ENCODE measurements at places on chromosomes 12 and 14. TPM values are rescaled to one million over a fixed set of nuclear protein-coding genes. Genes with fewer than 3 reads are reported as not detected.

DNA sequence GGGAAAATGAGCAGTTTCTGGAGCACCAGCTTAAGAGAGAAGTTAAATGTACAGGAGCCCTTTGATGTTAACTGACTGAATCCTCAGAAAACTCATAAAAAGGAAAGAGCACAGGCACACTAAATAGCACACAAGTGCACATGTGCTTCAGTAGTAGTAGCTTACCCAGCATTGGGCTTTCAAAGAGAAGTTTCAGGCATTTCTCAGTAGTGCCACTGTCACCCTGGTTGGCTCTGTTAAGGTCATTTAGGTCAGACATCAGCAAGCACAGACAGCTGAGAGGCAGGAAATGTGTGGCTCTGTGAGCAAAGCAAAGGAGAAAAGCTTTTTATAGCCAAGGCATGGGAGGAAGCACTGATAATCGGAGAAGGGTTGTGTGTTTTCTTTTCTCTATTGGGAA lies 96.3 kb upstream of the HIF1A start:
- no peak overlapping the region for H3K27ac ChIP-seq
- no peak overlapping the region for H3K4me3 ChIP-seq
- peaks cover 16% of the 10 kb centered on the region for H3K4me1 ChIP-seq
- DNase-seq: no peak
- H3K27me3 ChIP-seq: no peaks in the 10 kb centered on the region

DNA sequence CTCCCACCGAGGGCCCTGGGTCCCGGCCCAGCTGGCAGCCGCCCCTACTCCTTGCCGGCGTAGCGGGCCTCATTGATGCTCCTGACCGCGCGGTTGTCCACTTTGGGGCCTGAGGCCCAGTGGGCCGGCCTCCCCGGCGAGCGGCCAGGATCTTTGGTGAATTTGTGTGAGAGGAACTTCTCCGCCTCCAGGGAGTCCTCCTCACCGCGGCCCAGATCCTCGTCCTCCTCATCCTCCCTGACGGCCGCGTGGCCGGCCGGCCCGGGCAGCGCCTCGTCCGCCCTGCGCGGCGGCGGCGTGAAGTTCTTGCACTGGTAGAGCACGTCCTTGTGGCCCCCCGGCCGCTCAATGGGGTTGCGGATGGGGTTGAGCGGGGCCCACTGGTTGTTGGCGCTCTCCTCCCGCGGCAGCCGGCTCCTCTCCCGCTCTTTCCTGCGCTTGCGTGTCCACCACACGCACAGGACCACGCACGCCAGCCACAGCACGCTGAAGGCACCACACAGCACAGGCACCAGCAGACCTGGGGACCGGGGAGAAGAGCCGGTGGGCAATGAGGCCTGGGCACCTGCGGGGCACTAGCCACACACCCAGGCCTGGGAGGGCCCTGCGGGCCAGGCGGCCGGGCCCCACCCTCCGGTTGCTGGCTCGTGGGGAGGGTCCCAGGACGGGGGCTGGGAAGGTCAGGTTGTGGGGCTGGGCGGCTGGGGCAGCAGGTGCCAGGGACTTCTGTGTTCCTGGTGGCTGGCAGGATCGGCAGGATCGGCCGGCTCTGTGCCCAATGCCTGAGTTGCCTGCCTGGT lies 25.7 kb downstream of the JAG2 start:
- H3K27ac ChIP-seq: no peak overlapping the region
- H3K4me3 ChIP-seq: no peak overlapping the region
- no peaks in the 10 kb centered on the region for H3K27me3 ChIP-seq

GRCh38 chr12:122138181-122138580 lies 35.8 kb downstream of the IL31 start:
- H3K27ac ChIP-seq: no peak overlapping the region
- DNase-seq: no peak
- H3K27me3 ChIP-seq: no peaks in the 10 kb centered on the region

- no peak overlapping the region for H3K27ac ChIP-seq
- H3K4me3 ChIP-seq: no peak overlapping the region
- H3K27me3 ChIP-seq: no peaks in the 10 kb centered on the region
- no peaks in the 10 kb centered on the region for H3K4me1 ChIP-seq
- no peak for DNase-seq
These were observed 60.4 kb upstream of the SGPP1 start for GRCh38 chr14:63788011-63788933.

GRCh38 chr12:96036765-96037455 lies 1.5 kb upstream of the LTA4H start:
- H3K4me1 ChIP-seq: peaks cover 23% of the 10 kb centered on the region
- DNase-seq: no peak
- H3K36me3 ChIP-seq: no peaks in the 10 kb centered on the region

CMAS gene
- 10.9 TPM for total RNA-seq

DNA sequence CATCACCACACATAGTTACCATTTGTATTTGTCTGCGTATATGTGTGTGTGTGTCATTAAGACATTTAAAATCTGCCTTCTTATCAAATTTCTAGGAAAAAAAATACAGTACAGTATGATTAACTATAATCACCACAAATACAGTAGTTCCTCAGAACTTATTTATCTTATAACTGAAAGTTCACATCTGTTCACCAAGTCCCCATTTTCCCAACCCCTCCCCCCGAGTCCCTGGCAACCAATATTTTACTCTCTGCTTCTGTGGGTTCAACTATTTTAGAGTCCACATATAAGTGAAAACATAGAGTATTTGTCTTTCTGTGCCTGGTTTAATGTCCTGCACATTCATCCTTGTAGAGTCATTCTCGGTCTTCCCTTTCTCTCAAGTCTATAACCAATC lies 12.3 kb downstream of the CAPS2 start:
- H3K4me1 ChIP-seq: peaks cover 12% of the 10 kb centered on the region
- H3K36me3 ChIP-seq: no peaks in the 10 kb centered on the region
- H3K27me3 ChIP-seq: no peaks in the 10 kb centered on the region

DNA sequence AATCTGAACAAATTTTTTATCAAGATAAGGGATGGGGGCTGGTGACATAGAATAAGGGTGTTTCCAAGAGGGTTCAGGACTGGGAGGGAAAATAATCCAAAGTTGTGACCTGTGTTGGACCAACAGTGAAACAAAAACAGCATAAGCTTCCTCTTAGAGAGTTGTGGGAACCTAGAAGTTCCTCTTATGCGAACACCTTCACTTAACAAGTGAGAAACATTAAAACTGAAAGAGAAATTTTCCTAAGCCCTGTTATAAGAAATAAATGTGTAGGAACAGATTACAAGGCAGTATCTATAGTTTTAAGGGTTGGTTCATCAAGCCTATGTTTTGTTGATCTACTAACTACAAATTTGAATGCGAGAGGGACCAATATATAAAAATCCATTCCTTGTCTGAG lies 58.4 kb downstream of the LLPH start:
- no peaks in the 10 kb centered on the region for H3K4me1 ChIP-seq
- no peaks in the 10 kb centered on the region for H3K27me3 ChIP-seq
- no peak overlapping the region for H3K4me3 ChIP-seq
- H3K27ac ChIP-seq: no peak overlapping the region
- no peaks in the 10 kb centered on the region for H3K36me3 ChIP-seq
- no peak for DNase-seq

DNA sequence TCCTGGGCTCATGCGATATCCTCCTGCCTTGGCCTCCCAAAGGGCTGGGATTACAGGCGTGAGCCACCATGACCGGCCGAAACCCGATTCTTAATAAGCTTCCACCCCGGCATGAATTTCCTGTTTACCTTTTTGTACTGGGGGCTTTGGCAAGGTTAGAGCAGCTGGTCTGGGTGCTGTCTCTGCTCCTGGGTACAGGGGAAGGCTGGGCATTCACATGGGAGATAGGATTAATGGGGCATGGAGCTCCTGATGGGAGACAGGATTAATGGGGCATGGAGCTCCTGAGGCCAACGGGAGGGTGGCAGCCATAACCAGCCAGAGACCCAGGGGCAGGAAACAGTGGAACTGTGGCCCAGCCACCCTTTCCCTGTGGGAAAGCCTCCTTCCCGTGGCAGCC lies 69.5 kb upstream of the DICER1 start:
- no peak overlapping the region for H3K4me3 ChIP-seq
- peaks cover 76% of the 10 kb centered on the region for H3K4me1 ChIP-seq
- H3K27ac ChIP-seq: peak overlapping the region; percentile 85
- no peak for DNase-seq

SYNE3 gene
- 7.3 TPM for total RNA-seq

DNA sequence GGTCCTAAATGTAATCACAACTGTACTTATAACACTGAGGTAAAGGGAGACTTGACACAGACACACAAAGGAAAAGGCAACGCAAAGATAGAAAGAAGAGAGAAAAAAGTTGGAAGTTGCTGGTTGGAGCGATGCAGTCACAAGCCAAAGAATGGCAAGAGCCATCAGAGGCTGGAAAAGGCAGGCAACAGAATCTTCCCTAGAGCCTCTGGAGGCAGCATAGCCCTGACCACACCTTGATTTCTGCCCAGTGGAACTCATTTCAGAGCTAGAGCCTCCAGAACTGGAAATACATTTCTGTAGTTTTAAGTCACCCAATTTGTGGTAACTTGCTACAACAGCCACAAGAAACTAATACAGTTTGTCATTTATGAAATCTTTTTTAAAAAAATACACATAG lies 89.2 kb downstream of the PUS7L start:
- no peaks in the 10 kb centered on the region for H3K27me3 ChIP-seq
- no peaks in the 10 kb centered on the region for H3K4me1 ChIP-seq
- no peaks in the 10 kb centered on the region for H3K36me3 ChIP-seq

DNA sequence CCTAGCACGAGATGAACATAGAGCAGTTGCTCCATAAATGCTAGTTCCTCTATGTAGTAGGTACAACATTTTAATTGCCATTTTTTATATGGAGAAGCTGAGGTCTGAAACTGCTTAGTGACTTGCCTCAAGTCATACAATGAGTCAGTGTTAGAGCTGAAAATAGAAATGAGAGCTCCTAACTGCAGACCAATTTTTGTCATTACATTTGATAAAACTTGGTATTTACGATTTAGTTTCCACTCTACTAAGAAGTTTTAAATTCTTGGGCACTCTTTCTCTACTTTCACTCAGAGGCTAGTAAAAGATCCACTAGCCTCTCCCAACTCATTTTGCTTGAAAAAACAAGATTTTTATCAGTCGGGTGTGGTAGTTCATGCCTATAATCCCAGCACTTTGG lies 8.1 kb upstream of the TMED10 start:
- no peaks in the 10 kb centered on the region for H3K36me3 ChIP-seq
- no peak for DNase-seq
- H3K4me1 ChIP-seq: peaks cover 5% of the 10 kb centered on the region
- no peak overlapping the region for H3K27ac ChIP-seq
- no peak overlapping the region for H3K4me3 ChIP-seq

GRCh38 chr14:72839351-72839750 lies 54.5 kb downstream of the DPF3 start:
- H3K4me3 ChIP-seq: no peak overlapping the region
- no peak for DNase-seq
- H3K36me3 ChIP-seq: no peaks in the 10 kb centered on the region
- no peak overlapping the region for H3K27ac ChIP-seq

- no peak overlapping the region for H3K27ac ChIP-seq
- H3K27me3 ChIP-seq: no peaks in the 10 kb centered on the region
- H3K4me1 ChIP-seq: no peaks in the 10 kb centered on the region
- H3K4me3 ChIP-seq: no peak overlapping the region
- H3K36me3 ChIP-seq: no peaks in the 10 kb centered on the region
- DNase-seq: no peak
These were observed 877.7 kb downstream of the SLC6A15 start for GRCh38 chr12:84034871-84035270.

- no peak overlapping the region for H3K27ac ChIP-seq
- H3K4me3 ChIP-seq: no peak overlapping the region
- no peaks in the 10 kb centered on the region for H3K36me3 ChIP-seq
These were observed 328.6 kb downstream of the MDGA2 start for GRCh38 chr14:47346849-47347248.

- no peak overlapping the region for H3K4me3 ChIP-seq
- no peak for DNase-seq
- H3K4me1 ChIP-seq: peaks cover 21% of the 10 kb centered on the region
These were observed 116.7 kb downstream of the BEGAIN start for GRCh38 chr14:100470523-100470897.

DNA sequence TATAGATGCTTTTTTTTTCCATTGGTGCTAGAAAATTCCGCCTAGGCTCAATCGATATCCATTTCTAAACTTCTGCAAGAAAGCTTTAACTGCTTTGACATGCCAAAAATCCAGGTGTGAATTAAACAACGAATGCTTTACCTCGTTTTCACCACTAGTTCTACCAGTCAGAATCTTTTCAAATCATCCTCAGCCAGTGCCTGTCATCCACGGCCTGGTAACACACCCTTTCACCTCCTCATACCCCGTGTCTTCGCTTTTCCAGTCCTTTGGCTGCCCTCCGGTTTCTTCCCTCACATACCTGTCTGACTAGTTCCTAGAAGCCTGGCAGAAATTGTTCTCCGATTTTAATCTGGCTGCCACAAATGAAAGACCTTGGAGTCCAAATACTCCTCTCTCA lies 1.4 kb upstream of the PHC1 start:
- no peaks in the 10 kb centered on the region for H3K27me3 ChIP-seq
- no peak overlapping the region for H3K27ac ChIP-seq
- H3K4me3 ChIP-seq: no peak overlapping the region
- DNase-seq: peak; percentile 23
- H3K4me1 ChIP-seq: peaks cover 28% of the 10 kb centered on the region

LAG3 gene
- total RNA-seq: not detected

SSPN gene
- total RNA-seq: 3.3 TPM

DNA sequence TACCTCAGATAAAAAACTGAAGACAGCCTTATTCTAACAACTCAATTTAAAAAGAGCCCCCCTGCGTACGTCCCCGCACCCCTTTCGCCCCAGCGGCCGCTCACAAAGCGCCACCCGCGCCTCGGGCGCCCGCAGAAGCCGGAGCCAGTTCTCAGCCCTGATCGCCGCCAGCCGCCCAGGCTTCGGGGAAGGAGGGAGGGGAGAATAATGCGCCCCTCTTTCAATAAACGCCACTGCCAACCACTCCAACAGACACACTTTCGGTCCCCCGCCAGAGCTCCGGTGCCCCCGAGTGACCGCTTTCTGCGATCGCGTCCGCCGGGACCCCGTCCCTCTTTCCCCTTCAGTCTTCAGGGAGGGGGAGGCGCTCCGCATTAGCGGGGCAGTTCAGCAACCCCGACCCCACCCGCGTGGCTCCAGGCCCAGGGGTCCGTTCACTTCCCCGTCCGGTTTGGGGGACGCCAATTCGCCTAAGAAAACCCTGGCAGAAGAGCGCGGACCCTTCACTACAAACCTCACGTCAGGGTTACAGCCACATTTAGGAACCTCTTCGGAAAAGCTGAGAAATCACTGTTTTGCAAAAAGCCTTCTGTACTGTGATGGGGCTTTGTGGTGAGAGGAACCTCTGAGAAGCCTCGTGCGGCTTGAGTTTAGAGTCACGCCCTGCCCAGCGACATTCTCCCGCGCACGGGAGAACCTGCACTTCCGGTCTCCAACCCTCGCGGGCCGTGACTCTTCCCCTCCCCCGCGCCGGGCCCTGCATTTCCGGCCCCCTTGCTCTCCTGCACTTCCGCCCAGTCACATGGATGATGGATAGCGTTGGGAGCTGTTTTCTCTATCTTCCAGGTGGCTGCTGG lies 18.7 kb downstream of the FOXG1 start:
- no peak overlapping the region for H3K4me3 ChIP-seq
- no peak overlapping the region for H3K27ac ChIP-seq
- H3K36me3 ChIP-seq: no peaks in the 10 kb centered on the region
- H3K27me3 ChIP-seq: peaks cover 22% of the 10 kb centered on the region

GRCh38 chr12:52085682-52086180 lies 6.2 kb downstream of the SMIM41 start:
- H3K4me3 ChIP-seq: no peak overlapping the region
- H3K27ac ChIP-seq: no peak overlapping the region
- H3K4me1 ChIP-seq: no peaks in the 10 kb centered on the region
- H3K27me3 ChIP-seq: no peaks in the 10 kb centered on the region

APOF gene
- not detected for total RNA-seq

SLCO1B3 gene
- total RNA-seq: not detected

Data from body of pancreas (tissue), 4 donors.